Psoas muscle (tissue), 8 donors: ENCODE measurements at places on chromosomes 3 and 15.

DNA sequence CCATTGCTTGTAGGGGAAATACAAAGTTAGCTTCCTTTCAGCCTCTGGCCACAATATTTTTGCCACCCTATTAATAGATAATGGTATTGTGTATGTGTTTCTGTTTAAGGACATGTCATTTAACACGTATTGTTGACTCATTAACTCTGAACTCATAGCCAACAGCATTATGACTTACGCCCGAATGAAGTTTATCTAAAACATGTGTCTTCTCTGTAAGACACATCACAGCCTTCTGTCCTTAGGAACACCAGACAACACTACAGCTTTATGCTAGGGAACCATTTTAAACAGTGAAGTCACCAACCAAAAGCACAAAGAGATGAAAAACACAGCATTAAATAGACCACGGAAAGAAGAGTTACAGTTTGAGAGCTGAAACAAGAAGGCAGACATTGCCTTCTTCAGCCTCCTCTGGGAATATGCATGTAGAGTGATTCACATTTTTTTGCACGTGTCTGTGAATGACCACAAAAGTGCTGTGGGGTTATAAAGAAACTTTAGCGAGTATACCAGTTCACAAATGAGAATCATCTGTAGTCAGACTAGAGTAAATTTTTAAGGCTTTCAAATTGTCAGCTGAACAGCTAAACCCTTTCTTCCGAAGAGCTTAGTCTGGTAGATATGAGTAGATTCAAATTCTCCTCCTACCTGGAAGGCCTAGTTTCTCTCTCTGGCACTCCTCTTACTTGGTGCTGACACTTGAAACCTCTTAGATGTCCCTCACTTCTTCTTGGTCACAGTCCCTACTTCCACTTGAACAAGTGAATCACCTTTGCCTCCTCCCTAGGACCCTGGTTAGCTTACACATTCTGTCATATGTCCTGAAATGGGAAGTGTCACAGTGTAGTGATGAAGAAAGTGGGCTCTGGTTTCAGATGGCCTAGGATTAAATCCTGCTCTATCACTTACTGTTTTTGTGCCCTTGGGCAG is 32.2 kb downstream of the MCTP2 start:
- no peak for DNase-seq

DNA sequence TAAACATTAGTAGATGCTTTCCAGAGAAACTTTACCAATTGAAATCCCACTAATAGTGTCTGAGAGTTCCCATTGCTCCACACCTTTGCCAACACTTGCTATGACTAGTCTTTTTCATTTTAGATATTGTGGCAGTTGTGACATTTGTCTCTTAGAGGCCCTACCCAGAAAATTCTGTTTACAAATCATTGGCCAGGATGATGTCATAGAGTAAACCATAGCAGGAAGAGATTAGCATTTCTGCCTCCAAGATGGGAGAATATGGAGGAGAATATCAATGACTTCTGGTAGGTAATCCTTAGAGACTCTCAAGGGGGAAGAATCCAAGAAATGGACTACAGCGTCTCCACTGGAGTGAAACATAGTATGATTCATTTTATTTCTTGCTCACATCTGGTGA is 291.0 kb upstream of the CNTN3 start:
- no peak for DNase-seq

DNA sequence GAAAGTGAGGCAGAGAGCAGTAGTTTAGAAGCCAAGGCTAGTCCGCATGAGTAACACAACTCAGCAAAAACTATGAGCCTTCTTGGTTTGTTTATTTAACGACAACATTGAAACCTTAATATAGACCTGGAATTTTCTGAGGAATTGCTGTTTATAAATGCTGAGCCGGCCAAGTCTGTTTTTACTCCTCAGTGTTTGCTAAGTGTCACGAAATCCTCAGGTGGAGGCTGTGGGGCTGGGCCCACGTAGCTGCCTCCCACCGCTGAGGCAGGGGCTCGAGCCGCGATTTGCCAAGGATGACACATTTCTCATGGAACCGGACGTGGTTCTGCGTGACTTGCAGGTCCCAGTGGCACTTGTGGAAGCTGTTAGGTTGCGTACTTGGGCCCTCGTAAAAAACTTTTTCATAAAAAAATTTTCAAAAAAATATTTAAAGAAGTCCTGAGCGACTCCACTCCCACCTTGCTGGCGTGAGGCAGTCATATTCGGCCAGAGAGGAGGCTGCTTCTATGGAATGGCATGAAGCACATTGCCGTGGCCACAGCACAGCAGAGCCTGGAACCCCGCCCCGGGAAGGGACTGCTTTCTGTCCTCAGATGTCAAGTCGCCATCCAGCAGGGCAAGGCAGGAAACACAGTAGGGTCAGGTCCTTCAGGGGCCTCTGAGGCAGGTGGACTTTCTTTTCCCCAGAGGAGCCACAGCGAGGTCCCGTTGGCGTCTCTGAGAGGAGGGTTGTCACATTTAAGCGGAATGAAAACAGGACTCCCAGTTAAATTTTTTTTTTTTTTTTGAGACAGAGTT is 64.8 kb upstream of the PCSK6 start:
- no peak for DNase-seq

DNA sequence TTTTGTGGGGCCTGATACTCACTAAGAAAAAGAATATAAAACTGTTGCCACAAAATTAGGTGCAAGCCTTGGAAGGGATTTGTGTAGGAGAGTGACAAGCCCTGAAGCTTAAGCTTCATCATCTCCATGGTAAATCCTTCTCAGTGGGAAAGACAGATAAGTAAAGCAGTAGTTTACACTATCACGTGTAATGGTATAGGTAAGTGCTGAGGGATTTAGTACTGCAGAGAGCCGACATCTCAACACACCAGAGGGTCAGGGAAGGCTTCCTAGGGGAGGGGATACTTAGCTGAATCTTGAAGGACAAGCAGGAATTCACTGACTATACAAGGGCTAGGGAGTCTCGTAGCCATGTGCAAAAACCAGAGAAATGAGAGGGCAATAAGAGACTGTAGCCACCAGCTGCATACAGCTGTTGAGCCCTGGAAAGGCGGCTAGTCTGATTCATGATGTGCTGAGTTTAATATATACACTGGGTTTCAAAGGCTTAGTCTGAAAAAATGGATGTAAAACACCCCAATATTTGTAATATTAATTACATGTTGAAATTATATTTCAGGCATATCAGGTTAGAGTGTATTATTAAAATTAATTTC is 11.1 kb downstream of the SLC24A1 start:
- no peak for DNase-seq

- DNase-seq: no peak
Measured at GRCh38 chr15:71085809-71086208, 29.5 kb upstream of the THSD4 start.

DNA sequence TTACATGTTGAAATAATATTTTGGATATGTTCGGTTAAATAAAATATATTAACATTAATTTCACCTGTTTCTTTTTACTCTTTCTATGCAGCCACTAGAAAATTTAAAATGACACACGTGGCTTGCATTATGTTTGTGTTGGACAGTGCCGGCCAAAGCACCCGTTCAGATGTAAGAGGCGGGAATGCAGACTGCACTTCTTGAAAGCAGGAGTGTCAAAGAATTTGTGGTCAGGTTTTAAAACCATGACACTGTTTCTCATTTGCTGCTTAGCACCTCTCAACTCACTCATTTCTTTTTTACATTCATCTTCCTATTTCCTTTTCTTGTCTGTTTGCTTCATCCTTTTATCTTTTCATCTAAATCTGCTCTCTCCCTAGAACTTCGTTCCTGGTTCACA is 35.3 kb upstream of the MINAR1 start:
- DNase-seq: no peak

GRCh38 chr3:156674911-156675829 is 780 bp downstream of the TIPARP start:
- peak; percentile 72 for DNase-seq

GRCh38 chr15:70741107-70741531 is 22.2 kb downstream of the UACA start:
- DNase-seq: peak; percentile 74

- DNase-seq: no peak
Measured at GRCh38 chr3:102069211-102069662, 219.9 kb downstream of the NFKBIZ start.

- no peak for DNase-seq
Measured at GRCh38 chr3:40523781-40524180, 979 bp upstream of the ZNF621 start.

GRCh38 chr3:60660026-60660425 is 591.2 kb downstream of the FHIT start:
- no peak for DNase-seq

DNA sequence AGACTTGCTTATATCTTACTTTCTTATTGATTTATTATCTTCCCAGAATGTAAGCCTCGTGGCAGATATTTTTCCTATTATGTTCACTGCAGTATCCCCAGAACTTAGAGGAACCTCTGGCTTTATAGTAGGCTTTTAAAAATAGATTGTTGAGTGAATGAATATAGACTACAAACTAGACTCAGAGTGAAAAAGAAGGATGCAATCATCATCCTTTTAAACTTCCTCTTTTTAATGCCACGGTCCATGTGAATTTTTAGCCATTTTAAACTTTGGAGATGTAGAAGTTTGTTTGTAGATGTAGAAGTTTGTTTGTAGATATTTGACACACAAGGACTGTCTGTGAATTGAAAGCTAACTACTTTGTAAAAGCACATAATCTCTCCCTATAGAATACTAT is 7.2 kb upstream of the P2RY12 start:
- no peak for DNase-seq

- no peak for DNase-seq
Measured at GRCh38 chr3:39299279-39299678, 19.4 kb upstream of the CX3CR1 start.

DNA sequence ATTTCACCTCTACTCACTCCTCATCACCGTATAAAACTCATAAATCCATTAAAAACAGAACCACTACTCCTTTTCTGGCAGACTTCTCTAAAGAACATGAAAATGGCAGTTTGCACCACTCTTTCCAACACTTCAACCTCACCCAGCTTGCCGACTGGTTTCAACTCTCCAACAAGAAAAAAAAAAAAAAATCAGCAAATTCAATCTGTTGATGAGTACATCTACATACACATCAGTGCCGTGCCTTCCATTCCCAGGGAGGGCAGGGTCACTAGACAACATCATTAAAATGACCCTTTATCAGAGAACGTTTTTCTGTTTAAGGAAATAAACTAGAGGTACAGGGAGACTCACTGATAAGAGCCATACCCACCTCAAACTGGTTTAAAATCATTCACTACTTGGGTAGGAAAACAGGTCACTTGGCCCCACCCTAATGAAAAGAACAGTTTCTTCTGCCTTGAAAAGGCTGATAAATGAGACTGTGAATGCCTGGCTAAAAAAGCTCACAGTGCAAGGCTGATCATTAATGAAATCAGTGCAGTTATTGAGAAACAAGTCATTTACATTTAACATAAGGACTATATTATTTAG is 6.0 kb downstream of the ANXA2 start:
- DNase-seq: no peak

DNA sequence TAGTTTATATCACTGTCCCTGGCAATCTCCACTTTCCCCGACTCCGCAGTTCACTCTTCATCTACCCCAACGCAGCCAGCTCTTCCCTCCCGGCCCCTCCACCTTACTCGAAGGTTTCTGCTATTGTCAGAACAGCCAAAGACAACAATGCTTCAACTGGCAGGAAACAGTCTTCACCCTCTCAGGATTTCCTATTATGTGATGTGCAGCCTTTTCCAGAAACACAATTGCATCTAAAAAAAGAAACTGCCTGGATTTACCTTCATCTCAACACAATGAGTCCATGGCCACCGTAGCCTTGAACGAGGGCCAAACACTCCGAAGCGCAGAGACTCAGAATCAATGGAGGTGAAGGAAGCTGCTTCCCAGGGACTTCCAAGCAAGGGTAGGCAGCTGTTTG is 182.1 kb upstream of the TSC22D2 start:
- DNase-seq: no peak

DNA sequence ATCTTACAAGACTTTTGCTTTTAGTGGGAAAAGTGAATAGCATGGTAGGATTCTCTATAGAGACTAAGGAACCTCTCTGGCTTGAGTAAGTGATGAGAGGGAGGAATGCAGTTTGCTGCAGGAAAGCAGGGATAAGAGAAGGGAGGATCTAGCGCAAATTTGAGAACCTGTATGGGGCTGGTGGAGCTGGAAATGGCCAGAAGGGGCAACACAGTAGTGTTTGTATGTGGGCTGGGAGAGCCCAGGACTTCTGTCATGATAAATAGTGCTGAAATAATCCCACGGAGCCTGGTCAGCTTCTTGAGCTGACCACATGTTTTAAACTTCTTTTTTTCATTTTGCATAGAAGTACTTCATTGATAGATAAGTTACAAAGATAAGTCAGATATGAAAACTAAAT is 11.2 kb upstream of the SHC4 start:
- DNase-seq: no peak

- no peak for DNase-seq
Measured at GRCh38 chr3:160617636-160618035, 52.3 kb upstream of the KPNA4 start.

DNA sequence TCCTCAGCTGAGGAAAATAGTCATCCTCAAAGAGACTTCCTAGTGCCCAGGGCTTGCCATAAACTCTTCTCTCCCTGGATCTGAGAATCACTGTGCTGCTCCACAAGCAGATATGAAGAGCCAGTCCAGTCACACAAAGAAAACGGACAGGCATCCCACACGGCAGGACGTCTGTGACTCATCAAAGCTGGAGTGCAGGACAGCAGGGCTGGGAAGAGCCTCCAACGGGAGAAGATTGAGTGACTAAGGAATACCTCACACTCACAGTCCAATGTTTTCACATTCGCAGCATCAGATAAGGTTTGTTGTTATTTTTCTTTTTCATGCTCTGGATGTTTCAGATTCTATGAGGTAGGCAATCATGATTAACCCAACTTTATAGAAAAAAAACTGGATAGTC is 57.8 kb downstream of the NEK10 start:
- no peak for DNase-seq

- no peak for DNase-seq
Measured at GRCh38 chr15:45904019-45904418, 269.2 kb downstream of the SQOR start.

GRCh38 chr15:69749797-69750196 is 297.2 kb downstream of the RPLP1 start:
- no peak for DNase-seq

GRCh38 chr3:144552346-144553057 is 580.9 kb downstream of the DIPK2A start:
- no peak for DNase-seq

- DNase-seq: no peak
Measured at GRCh38 chr3:184813357-184813756, 1.4 kb downstream of the VPS8 start.

- DNase-seq: peak; percentile 68
Measured at GRCh38 chr3:15964605-15965442, 167.0 kb upstream of the ANKRD28 start.
